ENCODE measurements at places on chromosomes 1 and 21.

GRCh38 chr1:44947063-44947773 is 39.2 kb downstream of the EIF2B3 start:
- no peak for DNase-seq

- DNase-seq: peak; percentile 93
Measured at GRCh38 chr1:15290382-15290781, 43.4 kb downstream of the FHAD1 start.

DNA sequence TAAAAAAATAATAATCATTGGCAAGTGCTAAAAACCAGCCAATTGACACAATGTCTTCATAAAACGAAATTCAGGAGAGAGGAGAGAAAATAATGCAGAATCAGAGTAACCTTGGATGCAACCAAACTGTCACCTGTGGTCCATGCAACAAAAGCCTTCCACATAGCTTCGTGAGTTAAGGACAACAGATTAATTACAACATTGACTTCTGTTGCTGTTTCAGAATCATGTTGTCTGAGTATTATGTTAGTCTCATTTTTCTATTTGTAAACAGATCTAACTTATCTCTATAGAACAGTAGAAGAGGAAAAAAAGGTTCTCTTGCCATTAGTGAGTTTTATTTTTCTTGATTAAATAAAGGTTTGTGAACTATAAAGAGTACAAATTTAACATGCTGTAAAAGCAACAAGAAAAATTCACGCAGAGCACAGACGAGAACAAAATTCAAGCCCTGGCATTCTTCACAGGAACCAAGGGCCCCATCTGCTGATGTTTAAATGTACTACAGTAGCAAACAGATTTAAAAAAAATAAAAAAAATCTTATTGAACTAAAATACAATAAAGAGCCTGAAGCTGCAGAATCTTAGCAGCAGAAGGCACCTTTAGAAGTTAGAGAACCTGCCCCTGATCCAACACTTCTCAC is 381.1 kb upstream of the PKN2 start:
- peak; percentile 5 for DNase-seq

GRCh38 chr1:174174461-174175329 is 15.4 kb downstream of the RABGAP1L start:
- DNase-seq: no peak

DNA sequence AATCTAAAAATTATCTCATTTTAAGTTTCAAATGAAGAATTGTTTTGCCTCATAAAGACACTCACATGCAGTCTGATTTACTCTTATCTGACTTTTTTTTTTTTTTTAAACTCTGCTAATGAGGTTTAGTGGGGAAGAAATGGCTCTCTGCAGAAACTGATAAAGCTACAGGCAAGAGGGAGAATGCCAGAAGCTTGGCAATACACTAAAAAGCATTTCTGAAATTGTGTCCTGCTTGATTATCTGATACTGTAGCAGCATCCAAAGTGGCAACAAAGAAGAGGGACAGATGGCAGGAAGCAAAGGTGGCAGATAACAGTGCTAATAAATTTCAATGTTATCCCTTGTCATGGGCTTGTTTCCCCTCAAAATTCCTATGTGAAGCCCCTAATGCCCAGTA is 1744.9 kb downstream of the NCAM2 start:
- DNase-seq: no peak

GRCh38 chr1:65006806-65007205 is 40.5 kb upstream of the JAK1 start:
- DNase-seq: no peak

DNA sequence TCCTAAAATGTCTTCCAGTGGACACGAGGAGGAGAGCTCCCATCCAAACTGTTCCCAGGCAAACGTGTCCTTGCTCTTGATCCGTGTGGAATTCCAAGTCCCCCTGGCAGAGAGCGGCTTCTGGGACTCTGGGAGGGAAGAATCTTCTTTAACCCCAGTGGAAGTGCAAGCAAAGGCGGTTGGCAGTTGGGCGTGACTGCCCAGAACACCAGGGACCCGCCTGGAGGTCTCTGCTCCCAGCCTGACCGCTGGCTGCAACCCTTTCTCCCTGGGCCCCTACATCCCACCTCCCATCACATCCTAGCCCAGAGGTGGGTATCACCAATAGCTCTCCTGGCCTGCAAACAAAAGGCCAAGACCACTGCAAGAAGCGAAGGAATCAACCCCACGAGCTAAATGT is 17.8 kb downstream of the CASZ1 start:
- no peak for DNase-seq

GRCh38 chr21:34909492-34910292 is 139.4 kb downstream of the RUNX1 start:
- peak; percentile 25 for DNase-seq

DNA sequence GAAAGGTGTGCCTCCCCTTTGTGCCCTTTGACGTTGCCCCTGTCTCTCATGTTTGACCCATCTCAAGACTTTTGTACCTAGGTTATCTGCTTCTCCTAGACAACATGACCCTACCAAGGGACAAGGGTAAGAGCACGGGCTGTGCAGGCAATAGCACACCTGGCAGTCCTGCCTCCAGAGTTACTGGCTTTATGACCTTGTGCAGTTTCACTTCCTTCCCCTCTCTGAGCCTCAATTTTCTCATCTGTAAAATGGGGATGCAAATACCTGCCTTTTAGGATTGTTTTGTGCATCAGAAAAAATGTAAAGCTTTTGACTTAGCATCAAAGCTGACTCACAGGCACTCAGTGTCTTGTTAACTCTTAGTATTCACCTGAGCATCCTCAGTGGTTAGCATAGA is 36.4 kb downstream of the ELK4 start:
- no peak for DNase-seq

- no peak for DNase-seq
Measured at GRCh38 chr1:214282630-214283242, 1.8 kb downstream of the SMYD2 start.

GRCh38 chr1:22190251-22190650 is 47.4 kb upstream of the WNT4 start:
- DNase-seq: no peak

- peak; percentile 18 for DNase-seq
Measured at GRCh38 chr21:32520875-32521735, 64.2 kb downstream of the TCP10L start.
